ENCODE measurements at places on chromosomes 4 and X.

DNA sequence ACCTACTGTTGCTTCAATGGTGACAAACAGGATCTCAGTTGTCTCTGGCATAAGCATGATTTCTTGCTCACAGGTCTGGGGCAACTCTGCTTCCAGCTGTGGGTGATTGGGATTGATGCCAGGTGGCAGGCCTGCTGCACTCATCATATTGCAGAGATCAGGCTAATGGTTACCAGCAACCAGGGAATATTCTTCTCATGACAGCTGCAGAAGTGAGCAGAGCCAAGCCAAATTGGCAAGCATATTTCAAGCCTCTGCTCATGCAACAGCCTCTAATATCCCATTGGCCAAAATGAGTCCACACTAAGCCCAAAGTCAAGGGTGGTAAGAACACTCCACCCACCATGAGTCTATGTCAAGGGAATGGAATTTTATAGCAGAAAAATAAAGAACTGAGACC, 26.7 kb upstream of the TBC1D19 start:
- DNase-seq: no peak

GRCh38 chr4:86892636-86892960, 376 bp upstream of the C4orf36 start:
- no peak for DNase-seq

GRCh38 chrX:44878780-44879179, 5.8 kb downstream of the KDM6A start:
- no peak for DNase-seq

DNA sequence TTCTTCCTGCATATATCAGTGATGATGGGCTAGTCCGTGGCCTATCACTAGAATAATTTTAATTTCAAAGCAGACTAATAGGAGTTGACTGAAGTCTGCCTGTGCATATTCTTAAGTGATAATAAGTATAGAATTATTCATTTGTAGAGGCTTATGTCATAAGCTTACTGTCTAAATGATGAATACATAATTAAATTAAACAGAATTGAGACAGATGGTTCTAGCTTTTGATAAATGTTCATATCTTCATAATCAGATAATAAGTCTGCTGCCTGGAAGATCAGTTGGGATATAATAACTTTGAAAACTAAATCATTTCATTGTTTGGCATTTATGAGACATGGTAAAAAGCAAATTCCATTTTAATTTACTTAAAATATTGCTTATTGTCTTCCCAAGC, 1175.6 kb downstream of the TECRL start:
- DNase-seq: peak; percentile 10

DNA sequence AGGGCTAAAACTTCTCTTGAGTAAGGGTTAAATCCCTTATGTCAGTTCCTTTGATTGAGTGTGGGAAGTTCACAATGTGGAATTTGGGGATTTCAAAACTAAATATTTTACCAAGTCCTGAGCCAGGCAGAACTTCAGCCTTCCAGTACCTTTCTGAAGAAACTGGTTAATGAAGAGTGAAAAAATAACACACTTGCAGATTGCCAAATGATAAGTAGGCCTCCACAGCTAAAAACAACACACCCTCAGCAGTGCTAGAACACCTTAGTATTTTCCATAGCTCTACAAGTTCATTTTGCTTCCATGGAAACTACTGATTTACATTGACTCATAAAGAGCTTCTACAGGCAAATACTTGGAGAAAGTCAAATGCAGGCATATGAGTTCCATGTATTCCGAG, 326.8 kb downstream of the ZNF674 start:
- no peak for DNase-seq

DNA sequence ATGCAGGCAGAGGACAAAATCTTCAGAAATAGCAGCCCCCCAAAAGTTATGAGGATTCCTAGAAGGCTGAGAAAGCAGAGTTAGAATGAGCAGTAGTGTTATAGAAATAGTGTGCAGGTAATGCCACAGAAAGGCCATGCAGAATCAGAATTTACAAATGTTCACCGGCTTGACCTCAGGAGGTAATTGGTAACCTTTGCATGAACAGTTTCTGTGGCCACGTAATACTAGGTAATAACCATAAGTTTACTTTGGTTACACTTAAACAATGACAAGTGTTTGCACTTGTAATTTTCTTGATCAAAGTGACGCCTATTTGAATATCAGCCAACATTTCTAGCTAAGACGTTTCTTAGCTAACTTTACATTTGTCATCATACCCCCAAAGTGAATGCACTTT, 393.6 kb downstream of the GPAT3 start:
- DNase-seq: no peak

- no peak for DNase-seq
Measured at GRCh38 chr4:2697995-2698414, 58.1 kb downstream of the TNIP2 start.

DNA sequence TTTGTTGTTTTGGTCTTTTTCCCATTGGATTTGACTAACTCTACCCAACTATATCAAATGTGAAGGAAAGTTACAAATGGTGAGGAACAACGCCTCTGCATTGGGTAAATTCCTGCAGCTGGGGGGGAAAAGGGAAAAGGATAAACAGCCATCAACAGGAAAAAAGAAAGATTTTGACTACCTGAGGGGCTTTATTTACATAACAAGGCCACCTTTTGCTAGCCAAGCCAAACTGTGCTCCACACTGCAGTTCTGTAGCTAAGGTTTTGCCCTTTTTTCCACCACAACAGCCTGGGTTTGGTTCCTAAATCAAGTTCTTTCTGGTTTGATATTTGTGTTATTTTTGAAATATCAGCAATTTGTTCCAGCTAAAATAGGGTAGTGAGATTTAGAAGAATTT, 40.8 kb downstream of the RHOXF2B start:
- DNase-seq: no peak

DNA sequence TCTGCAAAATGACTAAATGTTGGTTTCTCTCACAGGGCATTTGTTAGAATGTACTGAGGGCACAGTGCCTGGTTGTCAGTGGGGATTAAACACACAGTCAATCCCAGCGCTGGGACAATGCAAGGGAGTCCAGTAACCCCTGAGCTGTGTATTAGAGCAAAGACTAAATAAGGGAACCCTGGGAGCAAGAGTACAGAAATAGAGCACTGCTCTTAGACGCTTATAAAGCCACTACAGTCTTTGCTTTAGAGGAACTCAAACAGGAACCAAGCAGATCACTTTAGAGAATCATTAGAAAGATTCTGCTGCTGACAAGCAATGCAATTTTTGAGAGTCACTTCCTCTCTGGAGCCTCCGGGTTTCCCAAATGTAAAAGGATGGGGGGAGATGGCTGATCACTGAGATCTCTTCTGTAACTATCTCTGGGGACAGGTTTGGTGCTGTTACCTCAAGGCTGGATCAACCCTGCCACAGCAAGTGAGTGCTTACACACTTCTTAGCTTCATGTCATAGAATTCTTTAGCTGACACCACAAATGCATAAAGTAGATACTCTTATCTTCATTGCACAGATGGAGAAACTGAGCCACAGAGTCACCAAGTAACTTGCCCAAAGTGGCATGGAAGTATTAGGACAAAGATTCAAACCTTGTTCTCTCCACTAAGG, 137.8 kb upstream of the CPEB2 start:
- DNase-seq: no peak

DNA sequence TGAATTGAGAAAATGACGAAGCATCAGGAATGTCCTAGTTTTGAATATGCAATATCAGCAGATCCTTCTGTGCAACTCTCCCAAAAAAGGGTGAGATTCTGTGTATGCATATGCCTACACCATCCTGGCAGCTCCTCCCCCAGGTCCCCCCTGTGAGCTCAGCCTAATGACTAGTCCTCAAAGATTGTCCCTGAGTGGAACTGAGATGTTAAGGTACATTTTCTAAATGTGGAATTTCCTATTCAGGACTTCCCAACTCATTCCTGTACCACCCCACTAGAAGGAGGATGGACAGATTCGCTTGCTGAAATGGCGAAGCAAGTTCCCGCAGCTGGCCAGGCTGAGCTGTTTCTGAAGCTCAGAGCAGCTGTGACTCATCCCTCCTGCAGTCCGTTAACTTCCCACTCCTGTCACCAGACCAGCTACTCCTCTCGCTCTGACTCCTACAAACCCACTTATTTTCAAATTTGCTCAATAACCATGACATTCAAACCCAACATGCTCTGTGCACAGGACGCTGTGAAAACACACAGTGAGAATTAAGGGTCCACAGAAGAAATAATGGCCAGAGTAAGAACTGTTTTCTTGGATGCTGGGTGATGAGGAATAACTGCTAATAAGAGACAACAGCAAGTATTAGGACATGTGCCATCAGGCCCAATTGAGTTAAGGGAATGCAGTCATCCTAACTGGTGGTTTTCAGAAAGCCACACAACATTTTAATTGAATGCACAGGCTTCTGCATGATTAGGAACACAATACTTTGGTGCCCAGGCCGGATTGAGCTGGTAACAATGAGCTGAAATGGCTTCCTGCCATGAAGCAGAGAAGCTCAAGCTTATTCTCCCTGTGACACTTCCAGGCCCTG, 40.0 kb upstream of the IRF2 start:
- DNase-seq: no peak

DNA sequence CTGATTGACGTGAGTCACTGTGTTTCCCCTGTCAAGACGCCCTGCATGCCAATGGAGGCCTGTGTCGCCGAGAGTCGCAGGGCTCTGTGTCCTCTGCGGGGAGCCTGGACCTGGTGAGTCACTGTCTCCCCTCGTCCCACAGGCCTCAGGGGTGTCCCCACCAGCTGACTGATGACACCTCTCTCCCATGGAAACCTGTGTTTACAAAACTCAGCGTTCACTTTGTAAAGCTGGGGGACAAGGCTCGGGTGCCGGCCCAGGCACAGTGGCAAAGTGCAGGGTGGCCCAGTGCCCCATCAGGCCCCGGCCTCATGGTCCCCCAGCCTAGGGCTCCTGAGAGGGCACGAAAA, 21.2 kb upstream of the HGFAC start:
- DNase-seq: no peak

GRCh38 chr4:143035661-143036060, 149.1 kb upstream of the USP38 start:
- DNase-seq: no peak

- no peak for DNase-seq
Measured at GRCh38 chrX:99602107-99602506, 808.0 kb downstream of the PCDH19 start.

GRCh38 chr4:30847958-30848357, 127.8 kb downstream of the PCDH7 start:
- DNase-seq: no peak

DNA sequence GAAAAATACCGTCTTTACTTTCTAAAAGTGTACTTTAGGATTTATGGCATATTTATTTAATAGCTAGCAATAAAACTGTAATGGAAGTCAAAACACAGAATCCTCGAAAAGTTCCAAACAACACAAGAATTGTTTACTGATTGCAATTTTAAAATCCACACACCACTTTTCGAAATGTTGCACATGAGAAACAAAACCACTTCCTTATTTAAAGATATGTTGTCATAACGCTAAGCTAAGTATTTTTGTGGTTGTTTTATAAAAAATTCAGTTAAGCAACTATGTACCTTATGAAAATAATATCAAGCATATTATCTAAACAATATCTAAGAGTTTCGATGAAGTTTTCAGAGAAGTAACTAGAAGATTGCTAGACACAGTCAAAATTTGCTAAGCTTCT, 344 bp downstream of the TMPRSS11D start:
- DNase-seq: no peak

DNA sequence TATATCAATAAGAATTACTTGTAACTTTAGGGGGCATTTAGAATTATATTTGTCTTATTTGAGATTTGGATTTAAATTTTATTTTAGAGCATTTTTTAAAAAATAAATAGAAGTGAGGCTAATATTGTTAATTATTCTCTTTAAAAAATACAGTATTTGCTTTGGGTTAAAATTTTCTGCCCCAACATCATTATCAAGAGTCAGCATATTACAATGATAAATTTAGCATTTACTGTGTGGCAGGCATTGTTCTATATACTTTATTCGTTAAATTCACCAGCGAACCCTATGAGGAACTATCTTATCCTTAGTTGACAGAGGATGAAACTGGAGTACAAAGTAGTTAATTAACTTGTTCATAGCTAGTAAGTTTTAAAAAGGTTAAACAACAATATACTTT, 34.0 kb downstream of the UBE2K start:
- no peak for DNase-seq

DNA sequence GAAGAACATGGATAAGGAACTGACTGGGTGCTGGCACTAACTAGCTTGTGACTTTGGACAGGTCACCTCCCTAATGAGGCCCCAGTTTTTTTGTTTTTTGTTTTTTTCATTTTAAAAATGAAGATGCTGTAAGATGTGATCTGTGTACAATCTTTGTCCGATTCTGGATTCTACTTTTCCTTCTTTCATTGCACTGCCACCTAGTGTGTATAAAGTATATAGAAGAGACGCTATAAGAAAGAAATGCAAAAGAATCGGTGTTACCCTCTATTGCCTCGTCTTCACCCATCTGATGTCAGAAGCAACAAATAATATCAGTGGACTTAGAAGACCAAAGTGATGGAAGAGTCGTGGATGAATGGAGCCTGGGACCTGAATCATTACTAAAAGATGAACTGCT, 58.6 kb upstream of the P2RY10 start:
- no peak for DNase-seq

- no peak for DNase-seq
Measured at GRCh38 chr4:170599894-170600293, 510.1 kb upstream of the AADAT start.

- DNase-seq: no peak
Measured at GRCh38 chrX:155068165-155068564, 2.8 kb downstream of the CMC4 start.

DNA sequence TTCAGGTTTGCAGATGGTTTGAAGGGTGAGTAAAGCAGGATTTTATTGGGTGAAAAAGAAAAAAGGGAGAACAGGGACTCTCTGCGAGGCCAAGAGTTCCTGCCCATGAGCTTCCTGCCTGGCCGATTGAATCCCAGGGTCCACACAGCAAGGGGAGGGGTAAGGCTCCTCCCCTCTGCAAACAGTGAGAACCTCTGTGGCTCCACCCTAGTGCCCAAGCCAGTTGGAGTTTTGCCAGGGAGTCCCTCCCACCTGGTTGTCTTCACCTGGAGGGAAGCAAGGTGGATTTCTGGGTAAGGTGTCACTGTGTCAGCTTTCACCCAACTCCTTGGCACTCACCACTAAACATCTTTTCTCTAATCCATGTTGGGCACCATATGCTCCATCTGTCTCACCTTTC, 70.9 kb downstream of the PDHA2 start:
- peak; percentile 14 for DNase-seq

DNA sequence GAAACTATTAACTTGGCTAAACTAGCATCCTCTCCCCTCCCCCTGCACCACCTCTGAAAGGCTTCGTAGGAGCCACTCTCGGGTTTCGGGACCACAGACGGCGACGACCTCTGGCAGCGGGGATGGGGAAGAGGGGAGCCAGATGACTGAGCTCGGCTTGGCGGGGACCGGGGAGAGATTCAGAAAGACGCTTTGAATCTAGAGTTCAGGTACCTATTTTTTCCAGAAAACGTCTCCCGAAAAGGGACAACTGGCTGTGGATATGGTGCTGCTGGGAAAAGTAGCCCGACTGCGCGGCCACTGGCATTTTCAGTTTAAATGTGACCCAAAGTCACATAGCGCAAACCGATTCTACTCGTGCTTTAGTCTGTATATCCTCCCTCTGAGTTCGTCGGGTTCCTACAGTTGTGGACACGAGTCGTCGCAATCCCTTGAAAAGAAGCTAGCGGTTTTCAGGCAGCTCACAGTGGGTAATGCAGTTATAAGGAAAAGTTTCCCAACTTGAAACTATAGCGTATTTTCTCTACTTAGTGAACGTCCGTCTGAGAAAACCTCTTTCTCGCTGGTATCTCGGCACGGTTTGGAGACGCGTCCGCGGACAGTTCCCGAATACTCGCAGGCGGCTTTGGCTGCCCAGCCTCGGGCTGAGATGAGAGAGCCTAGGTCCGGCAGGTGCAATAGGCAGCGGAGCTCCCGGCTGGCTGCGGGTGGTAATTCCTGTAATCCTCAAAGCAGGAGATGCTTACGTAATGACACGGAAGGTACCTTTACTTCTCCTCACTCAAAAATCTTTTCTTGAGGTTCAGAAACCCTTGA, 1.3 kb downstream of the PARM1 start:
- peak; percentile 60 for DNase-seq
